ENCODE measurements at places on chromosomes 3 and 15.

- no peak for ATAC-seq
These were observed 75.8 kb downstream of the TCF12 start for GRCh38 chr15:56994280-56994679.

DNA sequence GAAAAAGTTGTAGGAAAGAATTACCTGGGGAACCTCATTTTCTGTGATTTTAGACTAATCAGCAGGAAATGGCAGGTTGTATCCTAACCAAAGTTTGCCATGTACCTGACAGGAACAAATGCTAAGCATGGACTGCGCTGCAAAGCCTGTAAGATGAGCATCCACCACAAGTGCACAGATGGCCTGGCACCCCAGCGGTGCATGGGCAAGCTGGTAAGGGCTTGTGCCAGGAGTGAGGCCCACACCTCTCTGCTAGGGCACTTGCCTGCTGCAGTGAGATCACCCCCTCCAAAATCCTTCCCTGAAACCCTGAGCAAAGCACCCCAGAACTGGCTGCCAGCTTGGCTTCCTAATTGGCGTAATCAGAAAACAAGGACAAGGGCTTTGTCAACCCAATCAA lies 102.6 kb downstream of the STAC start:
- no peak for ATAC-seq

DNA sequence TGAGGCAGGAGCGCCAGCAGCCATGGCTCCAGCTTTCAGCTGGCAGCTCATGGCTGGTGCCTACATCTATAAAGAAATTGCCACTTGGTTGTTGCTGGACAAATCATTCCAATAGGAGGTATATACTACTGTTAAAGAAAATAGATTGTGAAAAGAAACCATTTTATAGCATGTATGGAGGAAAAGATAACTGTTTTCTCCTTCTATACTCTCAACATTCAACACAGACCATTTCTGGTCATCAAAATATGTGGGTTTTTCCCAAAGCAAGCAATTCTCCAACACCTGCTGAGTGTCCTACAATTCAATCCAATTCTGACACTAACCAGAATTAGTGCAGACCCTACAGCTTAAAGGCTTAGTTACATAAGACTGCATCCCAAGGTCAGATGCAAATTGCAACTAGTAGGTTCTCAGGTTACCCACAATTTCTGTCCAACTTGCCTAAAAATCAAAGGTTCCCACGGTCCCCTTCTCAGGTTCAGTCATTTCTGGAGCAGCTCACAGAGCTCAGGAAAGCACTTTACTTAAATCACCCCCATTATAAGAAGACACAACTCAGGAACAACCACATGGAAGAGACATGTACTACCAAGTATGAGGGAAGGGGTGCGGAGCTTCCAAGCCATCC lies 42.4 kb upstream of the STRIT1 start:
- ATAC-seq, result no peak

DNA sequence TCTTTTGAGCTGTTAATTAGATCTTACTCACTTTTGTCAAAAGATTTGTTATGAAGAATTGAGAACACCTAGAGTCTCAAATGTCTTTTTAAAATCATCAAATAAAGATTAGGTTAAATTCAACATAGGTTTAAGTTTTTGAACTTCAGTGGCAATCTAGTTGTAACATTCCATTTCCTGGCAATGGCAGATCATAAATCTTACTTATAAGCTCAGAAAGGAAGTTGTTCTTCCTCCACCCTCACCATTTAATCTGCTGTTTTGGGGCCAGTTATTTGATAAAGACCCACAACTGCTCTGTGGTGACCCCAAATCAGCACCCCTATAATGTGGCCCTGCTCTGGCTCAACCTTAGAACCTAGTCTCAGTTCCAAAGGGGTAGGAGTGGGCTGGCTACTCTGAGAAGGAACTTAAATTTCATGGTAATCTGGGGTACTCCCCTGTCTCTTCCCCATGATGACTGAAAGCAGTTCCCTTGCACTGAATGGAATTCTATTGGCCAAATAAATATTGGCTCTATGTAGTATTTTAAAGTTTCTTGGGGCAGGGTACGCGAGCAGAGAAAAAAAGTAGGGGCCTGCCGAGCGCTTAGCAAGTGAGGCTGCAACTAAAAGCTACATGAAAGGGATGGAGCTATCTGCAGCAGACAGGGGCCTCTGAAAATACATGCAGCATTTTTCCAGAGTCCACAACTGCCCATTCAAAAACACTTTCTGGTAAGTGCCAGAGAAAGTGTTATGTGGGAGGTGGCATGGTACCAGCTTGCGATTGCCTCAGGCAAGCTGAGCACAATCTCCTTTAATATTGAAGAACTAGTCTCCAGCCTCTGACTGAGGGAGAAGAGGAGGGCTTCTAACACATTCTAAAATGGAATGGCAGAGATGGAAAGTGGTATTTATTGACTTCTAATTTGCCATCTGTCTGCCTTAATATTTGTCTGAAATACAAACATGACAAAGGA lies 103.6 kb upstream of the RASGRP1 start:
- no peak for ATAC-seq

GRCh38 chr3:131439084-131439483 lies 57.5 kb downstream of the NUDT16 start:
- ATAC-seq, result no peak

DNA sequence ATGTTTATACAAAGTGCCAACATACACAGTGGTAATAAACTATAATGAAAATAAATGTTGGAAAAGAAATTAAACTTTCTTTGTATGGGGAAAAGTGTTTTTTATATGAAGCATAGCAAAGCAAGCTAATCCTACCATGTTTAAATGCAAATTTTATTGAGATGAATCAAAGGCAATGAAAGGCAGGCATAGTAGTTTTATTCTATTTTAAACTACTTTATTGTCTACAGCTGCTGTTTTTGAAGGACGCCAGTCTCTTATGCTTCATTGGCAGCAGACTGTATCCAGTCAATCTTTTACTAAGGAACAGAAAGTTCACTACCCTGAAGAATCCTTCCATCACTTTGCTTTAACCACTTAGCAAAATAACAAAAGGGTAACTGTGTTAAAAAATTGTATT lies 761.0 kb downstream of the ROBO2 start:
- no peak for ATAC-seq

DNA sequence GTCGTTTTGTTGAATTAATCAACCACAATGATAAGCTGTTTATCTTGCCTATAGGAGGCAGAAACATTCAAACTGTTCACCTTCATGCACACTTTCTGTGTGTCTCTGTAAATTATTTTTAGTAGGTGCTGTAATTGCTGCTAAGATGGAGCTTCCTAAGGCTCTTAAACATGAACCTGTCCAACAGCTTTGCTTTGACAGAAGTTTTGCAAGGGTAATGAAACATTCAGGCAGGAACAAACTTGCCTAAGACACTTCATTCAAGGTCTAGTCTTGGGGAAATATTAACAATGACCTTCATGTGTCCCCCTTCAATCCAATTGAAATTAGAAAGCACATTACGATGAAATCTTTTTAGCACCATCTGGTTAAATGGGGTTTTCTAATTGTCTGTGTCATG lies 156.1 kb downstream of the DIPK2A start:
- no peak for ATAC-seq

- ATAC-seq, result no peak
These were observed 4.8 kb downstream of the TAGLN3 start for GRCh38 chr3:112003321-112004080.

- peak; percentile 37 for ATAC-seq
These were observed 15.3 kb downstream of the FYCO1 start for GRCh38 chr3:45980229-45980813.

GRCh38 chr3:71565316-71565715 lies 18.2 kb downstream of the FOXP1 start:
- no peak for ATAC-seq

GRCh38 chr3:15610082-15610759 lies 8.7 kb downstream of the BTD start:
- no peak for ATAC-seq

DNA sequence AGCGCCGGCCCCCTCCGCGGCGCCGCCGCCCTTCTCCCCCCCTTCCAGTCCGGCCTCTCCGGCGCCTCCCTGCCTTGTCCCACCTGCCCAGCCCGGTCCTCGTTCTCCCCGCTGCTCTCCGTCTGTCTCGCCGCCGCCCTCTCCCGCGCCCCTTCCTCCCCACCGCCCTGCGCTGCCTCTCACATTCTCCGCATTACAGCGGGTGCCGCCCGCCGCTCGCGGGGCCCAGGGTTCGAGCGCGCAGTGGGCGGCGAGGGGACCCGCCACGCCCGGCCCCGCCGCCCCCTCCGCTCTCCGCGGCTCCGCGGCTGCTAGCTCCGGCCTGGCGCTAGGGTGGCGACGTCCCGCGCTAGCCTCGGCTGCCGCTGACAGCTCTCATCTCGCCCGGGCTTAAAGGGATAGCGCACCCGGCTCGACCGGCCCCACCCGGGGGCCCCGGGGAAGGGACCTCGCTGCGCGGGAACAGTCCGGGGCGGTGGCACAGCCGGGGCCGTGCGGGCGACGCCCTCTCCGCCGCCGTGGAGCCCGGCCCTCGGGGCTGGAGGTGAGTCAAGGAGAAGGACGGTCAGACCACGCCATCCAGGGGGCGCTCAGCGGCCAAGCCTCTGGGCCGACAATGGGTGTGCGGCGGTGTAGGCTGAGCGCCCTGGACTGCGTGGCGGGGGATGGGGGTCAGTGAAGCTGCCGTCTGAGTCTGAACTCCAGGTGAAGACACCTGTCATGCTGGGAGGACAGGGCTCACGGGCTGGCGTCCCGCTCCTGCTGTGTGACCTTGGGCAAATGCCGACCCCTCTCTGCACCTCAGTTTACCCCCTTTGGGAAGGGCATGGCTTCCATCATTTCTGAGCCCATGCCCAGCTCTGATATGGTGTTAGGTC lies 187.4 kb upstream of the LINGO1 start:
- ATAC-seq, result no peak

DNA sequence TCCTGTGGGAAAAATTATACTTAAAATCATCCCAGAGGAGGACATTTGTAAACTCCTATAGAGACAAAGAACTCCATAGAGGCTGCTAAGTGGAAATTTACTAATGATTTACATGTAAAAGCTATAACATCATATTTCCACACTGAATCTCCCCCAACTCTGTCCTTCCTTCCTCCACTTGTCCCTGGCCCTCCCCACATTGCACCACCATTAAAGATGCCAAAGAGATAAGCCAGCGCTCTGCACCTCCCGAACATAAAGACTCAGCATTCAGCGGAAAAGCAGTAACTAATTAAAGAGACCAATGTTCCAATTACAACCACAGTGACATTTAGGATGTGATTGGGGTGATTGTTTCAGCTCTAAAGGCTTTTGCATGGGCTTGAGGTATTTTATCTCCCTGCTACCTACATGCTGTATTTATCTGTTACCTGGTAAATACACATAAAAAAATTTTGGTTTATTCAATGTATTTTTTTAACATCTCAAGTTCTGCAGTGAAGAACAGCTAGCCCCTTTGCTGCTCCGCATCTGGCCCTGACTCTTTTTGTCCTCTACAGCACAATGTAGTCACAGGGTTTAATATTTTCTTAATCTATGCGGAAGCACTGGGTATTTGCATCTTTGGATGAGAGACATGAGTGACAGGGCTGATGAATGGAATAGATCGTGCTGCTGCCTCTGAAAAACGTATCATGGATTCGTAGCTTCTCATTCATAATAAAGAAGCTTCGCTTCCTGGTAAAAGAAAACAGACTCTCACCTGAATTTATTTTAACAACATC lies 35.3 kb upstream of the B3GNT5 start:
- no peak for ATAC-seq
